ENCODE measurements at places on chromosomes 11 and 22. TPM values are rescaled to one million over a fixed set of nuclear protein-coding genes. Genes with fewer than 3 reads are reported as not detected.

- no peak for DNase-seq
These were observed 44.3 kb downstream of the AASDHPPT start for GRCh38 chr11:106121570-106122320.

The OR5AK2 gene
- not detected for total RNA-seq

- no peak for DNase-seq
These were observed 255.6 kb upstream of the CADM1 start for GRCh38 chr11:115759622-115760460.

DNA sequence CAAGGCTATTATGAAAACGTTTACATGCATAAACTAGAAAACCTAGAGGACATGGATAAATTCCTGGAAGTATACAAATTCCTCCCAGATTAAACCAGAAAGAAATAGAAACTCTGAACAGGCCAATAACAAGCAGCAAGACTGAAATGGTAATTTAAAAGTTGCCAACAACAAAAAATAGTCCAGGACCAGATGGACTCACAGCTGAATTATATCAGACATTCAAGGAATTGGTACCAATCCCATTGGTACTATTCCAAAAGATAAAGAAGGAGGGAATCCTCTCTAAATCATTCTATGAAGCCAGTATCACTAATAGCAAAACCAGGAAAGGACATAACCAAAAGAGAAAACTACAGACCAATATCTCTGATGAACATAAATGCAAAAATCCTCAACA, 236.0 kb downstream of the DLG2 start:
- DNase-seq = no peak

- no peak for DNase-seq
These were observed 9.8 kb downstream of the SCN4B start for GRCh38 chr11:118142809-118143208.

DNA sequence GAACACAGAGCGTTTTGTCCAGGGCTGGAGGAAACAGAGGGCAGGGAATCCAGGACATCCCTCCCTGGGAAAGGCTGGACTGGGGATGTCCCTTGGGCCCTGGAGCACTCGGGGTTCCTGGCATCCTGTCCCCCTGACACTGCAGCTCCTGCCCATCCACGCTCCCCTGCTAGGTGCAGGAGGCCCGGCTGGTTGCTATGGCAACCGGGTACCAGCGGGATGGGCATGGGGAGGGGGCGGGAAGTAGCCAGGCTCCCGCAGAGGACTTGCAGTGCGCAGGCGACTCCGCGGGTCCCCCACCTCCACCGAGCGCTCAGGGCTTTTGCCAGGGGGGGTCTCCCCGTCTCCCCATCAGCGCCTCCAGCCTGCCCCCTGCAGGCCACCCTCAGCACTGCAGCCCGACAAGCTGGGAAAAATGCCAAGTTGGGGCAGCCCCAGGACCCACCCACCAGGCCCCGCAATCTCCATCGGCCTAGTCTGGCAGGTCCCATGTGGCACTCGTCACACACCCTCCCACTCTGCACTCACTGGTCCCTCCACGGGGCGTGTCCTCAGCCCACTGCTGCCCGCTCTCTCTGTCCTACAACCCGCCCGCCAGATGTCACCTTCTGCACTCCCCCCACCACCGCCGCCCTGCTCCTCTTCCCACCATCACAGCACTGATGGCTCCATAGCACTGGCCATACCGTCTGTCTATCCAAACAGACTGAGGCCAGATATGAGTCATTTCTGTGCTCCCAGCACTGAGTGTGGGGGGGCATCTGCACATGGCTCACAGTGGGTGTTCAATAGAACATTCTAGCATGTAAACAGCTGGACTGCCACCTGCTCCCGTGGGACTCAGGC, 31.5 kb downstream of the KIAA0930 start:
- no peak for DNase-seq

The OR2AT4 gene
- total RNA-seq = 0.05 TPM

The NXPE2 gene
- total RNA-seq = 1.2 TPM

Data from urinary bladder (tissue), 4 donors.